Stimulated activated CD8-positive, alpha-beta memory T cell treated with anti-CD3 and anti-CD28 coated beads, Interleukin-7, amount 100 ng/mL, for 24 hours (primary cell): ENCODE measurements at places on chromosomes 12 and 14.

- no peak for DNase-seq
Measured at GRCh38 chr14:38999949-39000348, 103.1 kb downstream of the SEC23A start.

DNA sequence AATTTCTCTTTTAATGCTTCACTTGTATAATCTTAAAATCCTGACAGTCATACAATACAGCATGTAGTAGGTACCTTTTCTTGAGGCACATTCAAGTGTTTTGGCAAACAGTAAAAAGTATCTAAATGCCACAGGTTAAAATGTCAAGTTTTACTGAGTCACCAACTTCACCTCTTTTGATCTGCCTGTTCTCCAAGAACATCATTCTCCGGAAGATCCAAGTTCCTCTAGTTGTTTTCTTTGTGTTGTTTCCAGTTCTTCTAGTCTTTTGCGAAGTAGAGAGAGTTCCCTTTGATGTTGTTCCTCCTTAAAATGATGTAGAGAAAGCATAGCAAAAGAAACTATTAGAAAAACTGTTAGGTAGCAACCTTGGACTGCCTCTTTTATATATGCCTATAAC lies 151.1 kb downstream of the CEP83 start:
- DNase-seq = no peak

DNA sequence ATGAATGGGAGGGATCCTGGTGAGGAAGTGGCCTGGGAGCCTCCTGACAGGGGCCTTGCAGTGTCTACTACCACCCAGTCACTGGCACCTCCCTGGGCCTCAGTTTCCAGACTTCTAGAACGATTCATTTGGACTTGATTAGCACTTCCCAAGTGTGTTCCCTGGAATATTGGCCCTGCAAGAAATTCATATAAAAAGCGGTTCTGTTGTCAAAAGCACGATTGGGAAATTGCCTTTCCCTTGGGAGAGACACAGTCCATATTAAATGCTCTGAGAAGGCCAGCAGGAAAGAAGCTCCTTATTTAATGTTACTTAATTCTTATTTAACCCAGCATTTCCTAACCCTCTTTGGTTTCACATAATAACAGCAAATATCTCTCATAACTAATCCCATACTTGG lies 61.9 kb downstream of the DRAM1 start:
- no peak for DNase-seq

DNA sequence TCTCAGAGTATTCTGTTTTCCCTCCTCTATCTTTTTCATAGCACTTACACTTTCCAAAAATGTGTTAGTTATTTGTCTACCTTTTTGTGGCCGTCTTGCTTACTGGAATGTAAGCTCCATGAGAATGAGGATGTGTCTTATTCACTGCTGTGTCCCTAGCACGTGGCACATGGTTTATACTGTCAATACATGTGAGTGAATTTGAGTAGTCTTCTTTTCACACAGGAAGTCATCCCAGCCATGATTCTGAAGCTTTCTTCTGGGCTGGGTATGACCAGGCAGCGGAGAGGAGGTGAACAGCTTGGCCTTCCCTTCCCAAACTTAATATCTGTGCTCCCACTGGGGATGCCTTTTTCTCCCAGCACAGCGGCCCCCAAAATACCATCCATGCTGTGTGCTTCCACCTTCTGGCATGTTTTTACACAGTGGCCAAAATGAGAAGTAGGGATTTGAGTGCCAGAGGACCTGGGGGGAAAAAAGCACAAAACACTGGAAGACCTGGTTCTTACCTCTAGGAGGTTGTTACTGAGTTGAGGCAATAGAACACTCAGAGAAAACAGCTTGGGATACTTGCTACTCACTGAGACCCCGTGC lies 10.3 kb downstream of the PLEKHG3 start:
- no peak for DNase-seq

- no peak for DNase-seq
Measured at GRCh38 chr14:64502887-64503433, 678 bp downstream of the ZBTB25 start.

DNA sequence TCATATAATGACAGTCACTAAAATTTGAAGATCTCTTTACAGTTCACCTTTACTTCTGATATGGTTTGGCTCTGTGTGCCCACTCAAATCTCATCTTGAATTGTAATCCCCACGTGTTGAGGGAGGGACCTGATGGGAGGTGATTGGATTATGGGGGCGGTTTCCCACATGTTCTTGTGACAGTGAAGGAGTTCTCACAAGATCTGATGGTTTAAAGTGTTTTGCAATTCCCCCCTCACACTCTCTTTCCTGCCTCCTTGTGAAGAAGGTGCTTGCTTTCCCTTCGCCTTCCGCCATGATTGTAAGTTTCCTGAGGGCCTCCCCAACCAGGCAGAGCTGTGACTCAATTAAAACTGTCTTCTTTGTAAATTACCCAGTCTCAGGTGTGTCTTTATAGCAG lies 27.3 kb upstream of the CD9 start:
- no peak for DNase-seq
